A549 treated with GW870086 at 1 μM for 4 hours (cell line): ENCODE measurements at places on chromosomes 7 and 10. TPM values are rescaled to one million over a fixed set of nuclear protein-coding genes. Genes with fewer than 3 reads are reported as not detected.

TAS2R4 gene
- total RNA-seq, result 0.12 to 0.17 TPM (median 0.13 TPM) in 4 of 5 replicates, not detected in the other

TMEM184A gene
- total RNA-seq, result 6.7 to 13.2 TPM (median 9.5 TPM) in 5 replicates

FRA10AC1 gene
- total RNA-seq, result 4.7 to 6.4 TPM (median 5.6 TPM) in 5 replicates

CASTOR2 gene
- total RNA-seq, result 3.9 to 5.0 TPM (median 4.4 TPM) in 5 replicates

LRRC18 gene
- not detected in 5 replicates for total RNA-seq

TACR2 gene
- 0.07 to 0.18 TPM (median 0.13 TPM) in 4 of 5 replicates, not detected in the other for total RNA-seq

FAM24B gene
- total RNA-seq, result 12.0 to 14.8 TPM (median 13.8 TPM) in 5 replicates

SLC26A5 gene
- not detected in 5 replicates for total RNA-seq

CALHM3 gene
- total RNA-seq, result 0.10 to 0.35 TPM (median 0.22 TPM) in 4 of 5 replicates, not detected in the other

EVX1 gene
- 0.09 to 0.27 TPM (median 0.11 TPM) in 5 replicates for total RNA-seq

MYO1G gene
- 0.10 to 0.26 TPM (median 0.17 TPM) in 5 replicates for total RNA-seq

CYP2E1 gene
- 0.16 to 0.32 TPM (median 0.28 TPM) in 4 of 5 replicates, not detected in the other for total RNA-seq

ASB10 gene
- not detected in 5 replicates for total RNA-seq

AQP1 gene
- 0.30 to 0.53 TPM (median 0.44 TPM) in 5 replicates for total RNA-seq

AS3MT gene
- total RNA-seq, result 3.2 to 4.6 TPM (median 4.2 TPM) in 5 replicates

SMO gene
- total RNA-seq, result 11.5 to 16.2 TPM (median 13.6 TPM) in 5 replicates

C1QL3 gene
- not detected in 5 replicates for total RNA-seq

IDI2 gene
- not detected in 5 replicates for total RNA-seq

ODAD2 gene
- not detected in 5 replicates for total RNA-seq

ANKRD61 gene
- total RNA-seq, result 0.43 to 0.77 TPM (median 0.53 TPM) in 5 replicates

LYZL2 gene
- total RNA-seq, result not detected in 5 replicates

MKX gene
- total RNA-seq, result not detected in 5 replicates

PIK3AP1 gene
- 0.67 to 1.2 TPM (median 1.0 TPM) in 5 replicates for total RNA-seq

KAT6B gene
- total RNA-seq, result 3.5 to 6.1 TPM (median 5.3 TPM) in 5 replicates
